ENCODE measurements at places on chromosomes 1 and 21.

GRCh38 chr1:161933592-161934588 is 89.8 kb downstream of the OLFML2B start:
- DNase-seq, result no peak

- no peak for DNase-seq
These were observed 126.8 kb downstream of the HIVEP3 start for GRCh38 chr1:41791667-41792484.

DNA sequence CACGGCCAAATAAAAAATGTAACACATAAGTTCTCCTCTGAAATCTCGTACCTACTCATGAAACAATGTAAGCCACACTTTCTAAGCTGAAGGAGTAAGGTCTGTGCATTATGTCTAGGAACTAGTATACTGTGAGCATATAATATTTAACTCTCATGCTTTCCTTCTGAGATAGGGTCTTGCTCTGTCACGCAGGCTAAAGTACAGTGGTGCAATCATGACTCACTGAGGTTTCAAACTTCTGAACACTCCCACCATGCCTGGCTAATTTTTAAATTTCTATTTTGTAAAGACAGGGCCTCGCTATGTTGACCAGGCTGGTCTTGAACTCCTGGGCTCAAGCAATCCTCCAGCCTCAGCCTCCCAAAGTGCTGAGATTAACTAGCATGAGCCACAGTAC is 71.3 kb downstream of the AHCTF1 start:
- DNase-seq, result no peak

- DNase-seq, result no peak
These were observed 12.4 kb upstream of the RCAN3 start for GRCh38 chr1:24490101-24490781.

- no peak for DNase-seq
These were observed 172.6 kb downstream of the PLA2G4A start for GRCh38 chr1:187001198-187001889.

GRCh38 chr1:80910426-80910825 is 890.3 kb upstream of the ADGRL2 start:
- no peak for DNase-seq

- no peak for DNase-seq
These were observed 6.3 kb upstream of the ARID1A start for GRCh38 chr1:26689504-26689903.

- no peak for DNase-seq
These were observed 117.3 kb downstream of the PSMG1 start for GRCh38 chr21:39065917-39066316.

DNA sequence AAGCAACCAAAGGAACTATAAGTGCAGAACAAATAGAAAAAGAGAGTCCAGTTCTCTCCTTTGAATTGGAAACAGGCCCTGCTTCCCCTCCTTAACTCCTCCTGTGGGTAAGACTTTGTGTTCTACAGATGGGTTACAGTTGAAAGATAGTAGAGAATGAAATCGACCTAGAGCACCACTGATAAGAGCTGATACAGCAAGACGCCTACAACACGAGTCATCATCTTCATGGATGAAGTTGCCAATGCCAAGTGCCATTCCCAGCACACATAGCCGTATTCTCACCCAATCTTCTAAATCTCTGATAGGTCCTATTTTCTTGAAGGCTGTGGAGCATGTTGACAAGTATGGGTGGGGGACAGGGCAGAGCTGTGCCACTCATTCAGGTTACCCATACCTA is 99.8 kb upstream of the CAMK1G start:
- DNase-seq, result no peak

- DNase-seq, result no peak
These were observed 48.2 kb upstream of the TNFSF4 start for GRCh38 chr1:173255214-173255813.

DNA sequence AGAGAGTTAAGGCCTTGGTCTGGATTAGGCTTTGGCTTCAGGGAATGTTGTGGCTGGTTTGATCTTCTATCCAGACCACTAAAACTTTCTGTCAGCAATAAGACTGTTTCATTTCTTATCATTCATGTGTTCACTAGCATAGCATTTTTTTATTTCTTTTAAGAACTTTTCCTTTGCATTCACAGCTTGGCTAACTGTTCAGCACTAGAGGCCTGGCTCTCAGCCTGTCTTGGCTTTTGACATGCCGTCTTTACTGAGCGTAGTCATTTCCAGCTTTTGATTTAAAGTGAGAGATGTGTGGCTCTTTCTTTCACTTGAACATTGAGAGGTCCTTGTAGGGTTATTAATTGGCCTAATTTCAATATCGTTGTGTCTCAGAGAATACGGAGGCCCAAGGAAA is 62.5 kb downstream of the RNF220 start:
- no peak for DNase-seq

DNA sequence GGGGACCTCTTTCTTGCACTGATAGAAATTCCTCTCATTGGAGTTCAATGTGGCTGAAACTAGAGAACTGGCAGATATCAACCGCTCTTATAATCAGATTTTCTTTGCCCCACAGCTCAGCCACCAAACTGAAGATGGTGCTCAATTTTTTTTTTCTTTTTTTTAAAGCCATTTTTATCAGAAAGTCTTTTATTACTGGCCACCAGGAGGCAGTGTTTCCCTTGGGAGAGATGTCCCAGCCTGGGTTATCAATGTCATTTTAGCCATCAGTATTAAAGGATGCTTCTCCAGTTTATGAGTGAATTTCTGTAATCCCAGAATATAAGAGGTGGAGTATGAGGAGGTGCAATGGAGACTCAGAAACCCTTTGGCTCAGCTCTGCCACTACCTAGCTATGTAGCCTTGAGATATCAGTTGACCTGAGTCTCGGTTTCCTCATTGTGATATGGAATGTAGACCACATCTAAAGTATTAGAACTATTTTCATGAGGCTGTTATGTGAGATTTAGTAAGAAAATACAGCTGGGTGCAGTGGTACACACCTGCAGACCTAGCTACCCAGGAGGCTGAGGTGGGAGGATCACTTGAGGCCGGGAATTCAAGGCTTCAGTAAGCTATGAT is 27.6 kb downstream of the CD244 start:
- DNase-seq, result no peak

DNA sequence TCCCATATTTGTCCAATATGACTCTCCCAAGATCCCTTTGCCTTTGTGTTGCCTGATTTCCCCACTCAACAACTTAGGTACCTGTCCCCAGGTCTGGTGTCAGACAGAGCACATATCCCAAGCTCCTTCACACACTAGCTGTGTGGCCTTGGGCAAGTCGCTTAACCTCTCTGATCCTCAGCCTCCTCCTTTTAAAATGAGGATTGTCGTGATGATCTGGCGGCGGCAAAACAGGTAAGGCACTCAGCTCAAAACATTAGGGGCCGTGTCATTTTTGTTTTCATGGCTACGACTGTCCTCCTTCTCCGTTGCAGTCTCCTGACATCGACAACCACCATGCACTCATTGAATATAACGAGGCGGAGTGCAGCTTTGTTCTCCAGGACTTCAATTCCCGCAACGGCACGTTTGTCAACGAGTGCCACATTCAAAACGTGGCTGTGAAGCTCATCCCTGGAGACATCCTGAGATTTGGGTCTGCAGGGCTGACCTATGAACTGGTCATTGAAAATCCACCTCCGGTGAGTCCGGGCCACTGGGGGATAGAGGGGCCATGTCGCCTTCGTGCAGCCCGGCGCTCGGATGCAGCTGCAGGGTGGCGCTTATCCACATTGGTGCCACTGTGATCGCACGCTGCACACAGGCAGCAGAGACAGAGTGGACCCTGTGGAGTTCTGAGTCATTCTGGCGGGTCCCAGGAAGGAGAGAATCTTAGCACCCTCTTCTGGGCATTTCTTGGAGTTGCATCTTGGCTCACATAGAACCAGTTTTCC is 25.2 kb downstream of the FHAD1 start:
- DNase-seq, result peak; percentile 63

DNA sequence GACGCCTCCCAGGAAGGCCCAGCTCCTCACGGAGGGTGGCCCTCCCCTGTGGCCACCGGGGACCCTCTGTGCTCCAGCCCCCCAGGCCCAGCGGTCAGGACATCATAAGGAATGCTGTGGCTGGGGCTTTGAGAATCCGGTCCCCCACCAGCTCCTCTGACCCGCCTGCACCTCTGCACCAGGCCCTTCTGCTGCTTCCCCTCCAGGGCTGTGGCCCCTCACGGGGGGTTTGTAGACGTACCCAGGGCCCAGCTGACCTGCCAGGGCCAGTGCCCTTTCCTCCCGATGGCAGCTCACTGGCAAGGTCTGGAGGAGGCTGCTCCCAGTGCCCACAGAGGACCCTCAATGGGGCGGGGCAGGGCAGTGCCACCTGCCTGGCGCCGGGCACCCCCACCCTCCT is 103.9 kb upstream of the TTC34 start:
- no peak for DNase-seq

DNA sequence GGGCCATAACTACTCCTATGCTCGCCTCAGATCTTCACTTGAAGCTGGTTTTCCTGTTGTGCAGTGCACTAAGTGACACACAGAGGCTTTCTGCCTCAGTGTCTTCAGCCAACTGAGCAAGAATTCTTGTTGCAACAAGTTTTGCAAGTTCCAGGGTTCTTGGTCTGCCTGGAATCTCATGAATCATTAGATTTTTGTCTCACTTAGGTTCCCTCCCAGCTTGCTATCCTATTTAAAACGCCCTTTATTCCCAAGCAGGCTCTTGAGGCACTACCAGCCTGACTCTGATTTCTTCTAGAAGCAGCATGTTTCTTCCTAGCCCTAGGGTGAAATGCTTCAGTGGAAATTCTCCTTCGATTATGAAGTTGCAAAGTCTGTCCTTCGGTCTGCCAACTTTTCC is 158.8 kb downstream of the C1orf21 start:
- no peak for DNase-seq

- DNase-seq, result no peak
These were observed 17.0 kb upstream of the CD1C start for GRCh38 chr1:158272681-158273080.

DNA sequence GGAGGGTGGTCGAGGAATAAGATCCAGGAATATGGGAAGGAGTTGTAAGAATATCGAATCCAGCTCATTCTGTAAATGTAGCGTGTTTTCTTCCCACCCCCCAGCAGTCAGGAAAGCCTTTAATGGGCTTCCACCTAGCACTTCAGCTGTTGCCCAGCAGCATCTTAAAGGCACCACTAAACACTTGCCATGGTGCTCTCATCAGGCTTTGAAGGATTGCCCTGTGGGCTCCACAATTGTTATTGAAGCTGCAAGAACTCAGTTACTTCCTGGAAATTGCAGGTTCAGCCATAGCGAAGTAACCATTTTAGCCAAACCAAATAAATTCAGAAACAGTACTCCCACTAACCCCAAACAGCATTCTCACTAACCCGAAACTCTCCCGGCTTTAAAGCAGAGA is 511.2 kb downstream of the PLPP3 start:
- DNase-seq, result no peak

GRCh38 chr1:221856228-221857093 is 114.6 kb upstream of the DUSP10 start:
- DNase-seq, result no peak

GRCh38 chr1:65281846-65282245 is 27.5 kb upstream of the DNAJC6 start:
- DNase-seq, result no peak

DNA sequence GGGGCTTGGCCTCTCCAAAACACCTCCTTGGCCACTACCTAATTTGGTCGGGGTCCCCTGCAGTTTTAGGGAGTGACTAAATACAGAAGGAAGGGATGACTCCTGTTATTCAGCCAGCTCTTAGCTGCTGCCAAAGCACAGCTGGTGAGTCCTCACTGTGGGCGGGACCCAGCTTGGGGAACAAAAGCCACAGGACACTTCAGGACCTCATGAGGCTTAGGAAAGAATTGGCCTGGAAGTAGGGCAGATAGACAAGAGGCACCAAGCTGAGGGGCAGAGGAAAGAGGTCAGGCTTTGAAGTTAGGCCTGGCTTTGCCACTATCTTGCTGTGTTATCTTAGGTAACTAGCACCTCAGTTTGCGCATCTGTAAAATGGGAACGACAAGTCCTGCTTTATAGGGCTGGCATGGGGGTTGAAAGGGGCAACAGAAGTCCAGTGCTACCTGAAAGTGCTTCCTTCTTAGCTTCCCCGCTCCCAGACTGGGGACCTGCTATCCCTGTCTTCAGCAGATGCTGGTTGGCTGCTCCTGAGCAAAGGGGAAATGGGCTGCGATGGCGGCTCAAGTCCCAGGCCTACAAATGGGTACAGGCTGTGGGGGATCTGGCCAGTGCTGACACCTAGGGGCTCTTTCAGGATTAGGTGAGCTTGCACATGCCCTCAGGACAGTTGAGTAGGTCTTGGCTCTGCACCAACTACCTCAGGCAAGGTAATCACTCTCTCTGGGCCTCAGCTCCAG is 15.7 kb downstream of the IFI6 start:
- DNase-seq, result no peak

DNA sequence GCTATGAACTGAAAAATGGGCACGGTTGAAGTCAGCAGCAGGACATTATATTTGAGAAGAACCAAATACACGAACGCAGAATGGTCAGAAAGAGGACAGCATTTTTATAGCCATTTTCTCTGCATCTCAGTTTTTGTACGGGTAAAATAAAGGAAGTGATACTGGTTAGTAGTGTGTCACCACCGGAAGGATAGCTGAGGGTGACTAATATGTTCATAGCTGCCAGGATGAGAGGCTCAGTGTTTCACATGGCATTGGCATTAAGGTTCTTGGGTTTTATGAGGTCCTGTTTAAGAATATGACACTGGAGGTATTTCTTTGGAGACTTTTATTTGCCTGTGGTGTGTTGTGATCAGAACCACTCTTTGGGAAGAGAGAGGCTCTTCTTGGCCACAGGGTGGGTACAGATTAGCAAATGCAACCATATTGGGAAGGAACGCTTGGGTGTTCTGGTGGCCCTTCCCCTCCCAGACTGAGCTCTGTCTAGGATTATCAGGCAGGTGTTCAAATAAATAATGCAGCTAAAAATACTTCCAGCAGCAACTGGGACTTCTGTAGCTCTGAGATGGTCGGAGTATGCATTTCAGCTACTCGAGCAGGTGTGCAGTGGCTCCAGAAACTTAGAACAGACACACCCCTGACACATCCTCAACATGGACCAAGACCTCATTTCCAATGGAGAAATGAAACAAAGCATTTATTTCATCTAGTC is 158.2 kb downstream of the PBX1 start:
- no peak for DNase-seq

GRCh38 chr1:82778612-82779011 is 977.9 kb downstream of the ADGRL2 start:
- no peak for DNase-seq

DNA sequence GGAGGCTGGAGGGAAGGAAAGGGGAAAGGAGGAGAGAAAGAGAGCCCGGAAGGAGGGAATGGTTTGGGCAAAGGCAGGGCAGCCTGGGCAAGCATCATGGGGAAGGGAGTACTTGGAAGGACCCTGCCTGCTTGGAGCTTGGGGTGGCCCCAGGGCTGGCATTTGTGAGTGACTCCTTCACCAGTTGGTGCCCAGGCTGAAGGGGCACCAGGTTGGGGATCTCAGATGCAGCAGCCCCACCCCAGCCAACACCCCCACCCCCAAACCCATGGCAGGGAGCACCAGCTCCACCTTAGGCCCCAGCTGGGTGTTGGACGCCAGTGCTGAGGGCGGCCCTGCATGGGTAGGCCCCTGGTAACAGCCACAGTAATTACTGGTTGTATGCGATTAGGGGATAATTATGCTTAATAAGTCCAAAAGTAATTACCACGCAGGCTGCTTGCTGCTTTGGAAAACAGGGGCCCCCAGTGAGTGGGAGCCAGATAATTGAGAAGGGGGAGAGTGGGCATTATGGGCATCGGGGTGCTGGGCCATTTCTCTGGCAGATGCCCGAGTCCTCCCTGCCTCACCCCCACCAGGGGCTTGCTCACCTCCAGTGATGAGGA is 78.3 kb downstream of the VWA5B1 start:
- DNase-seq, result no peak

- no peak for DNase-seq
These were observed 11.0 kb upstream of the CPLANE2 start for GRCh38 chr1:16248007-16248436.

All from urinary bladder (tissue), 4 donors.